ENCODE measurements at places on chromosomes 12 and 14.

GRCh38 chr12:91219511-91219910, 36.9 kb upstream of the DCN start:
- no peak for DNase-seq

DNA sequence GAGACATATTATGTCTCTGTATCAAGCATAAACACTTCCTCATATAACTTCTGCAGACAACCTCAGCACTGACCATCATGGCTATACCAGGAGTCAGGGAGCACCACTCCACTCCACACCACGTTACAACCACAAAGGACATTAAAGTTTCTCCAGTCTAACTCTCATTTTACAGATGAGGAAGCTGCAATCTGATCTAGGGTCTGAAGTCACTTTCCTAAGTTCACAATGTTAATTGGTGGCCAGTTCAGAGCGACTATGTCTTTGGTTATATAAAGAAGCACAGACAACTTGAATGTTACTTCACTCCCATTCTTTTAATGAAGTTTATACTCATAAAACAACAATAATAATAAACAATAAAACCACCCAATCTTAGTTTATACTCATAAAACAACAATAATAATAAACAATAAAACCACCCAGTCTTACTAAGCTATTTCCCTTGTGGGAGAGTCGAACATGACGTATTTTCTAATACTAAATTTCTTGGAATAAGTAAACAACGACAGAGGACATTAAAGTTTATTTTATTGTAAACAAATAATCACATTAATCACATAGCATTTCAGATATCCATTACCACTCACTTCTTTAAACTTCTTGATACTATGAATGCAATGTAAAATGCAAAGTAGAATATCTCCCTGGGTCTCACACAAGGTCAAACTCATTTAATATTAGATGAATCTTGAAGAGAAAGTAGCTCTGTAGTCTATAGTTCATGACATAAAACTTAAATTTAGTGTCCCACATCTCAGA, 72.4 kb upstream of the SSTR1 start:
- no peak for DNase-seq

DNA sequence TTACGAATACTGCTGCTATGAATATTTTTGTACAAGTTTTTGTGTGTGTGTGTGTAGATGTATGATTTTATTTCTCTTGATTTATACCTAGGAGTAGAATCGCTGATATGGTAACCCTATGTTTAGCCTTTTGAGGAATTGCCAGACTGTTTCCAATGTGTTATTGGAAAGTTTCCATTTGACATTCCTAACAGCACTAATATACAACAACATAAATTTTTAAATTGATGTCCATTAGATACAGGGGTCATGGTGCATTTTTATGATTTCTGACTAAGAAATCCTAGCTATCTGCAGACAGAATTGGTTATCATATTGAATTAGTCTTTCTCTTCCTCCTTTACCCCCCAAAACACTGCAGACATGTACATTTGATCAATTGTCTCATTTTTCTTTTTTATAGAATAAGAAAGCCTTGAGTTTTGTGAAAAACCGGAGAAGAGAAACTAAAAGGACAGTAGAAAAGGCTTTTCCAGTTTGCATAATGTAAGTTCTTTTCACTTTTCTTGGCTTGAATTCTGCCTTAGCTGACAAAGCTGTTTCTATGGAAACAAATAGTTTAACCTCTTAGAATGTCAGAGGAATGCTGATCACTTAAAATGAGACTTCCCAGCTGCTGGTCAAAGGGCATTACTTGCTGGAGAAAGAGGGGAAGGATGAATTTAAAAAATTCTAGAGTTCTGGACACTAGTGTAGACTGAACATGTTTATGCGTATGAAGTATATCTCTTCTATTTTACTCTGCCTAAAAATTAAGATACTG, 28.2 kb downstream of the PALS1 start:
- no peak for DNase-seq

DNA sequence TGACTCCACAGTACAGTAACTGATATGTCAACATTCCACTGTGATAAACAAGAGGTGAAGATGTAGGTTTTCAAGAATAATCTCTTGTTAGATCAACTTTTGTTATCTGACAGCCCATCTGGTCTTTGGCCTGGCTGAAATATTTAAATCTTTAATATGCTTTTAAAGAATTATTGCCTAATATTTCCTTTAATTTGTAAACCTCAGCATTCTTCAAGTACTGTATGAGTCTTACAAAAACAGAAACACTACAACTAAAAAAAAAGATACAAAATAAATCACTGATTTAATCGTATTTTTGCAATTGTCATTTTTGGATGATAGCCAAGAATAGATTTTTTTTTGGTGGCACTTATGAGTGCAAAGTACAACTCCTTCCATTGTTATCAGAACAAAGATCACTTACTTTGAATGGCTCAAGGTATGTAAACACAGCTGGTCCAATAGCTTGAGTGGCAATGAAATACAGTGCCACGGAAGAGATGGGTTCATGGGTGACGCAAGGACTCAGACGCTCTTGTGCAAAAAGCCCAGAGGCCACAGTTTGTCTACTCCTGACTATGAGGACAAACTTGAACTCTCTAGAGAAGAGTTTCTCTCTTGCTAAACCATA, 109.5 kb downstream of the PAX9 start:
- DNase-seq: no peak

- no peak for DNase-seq
These were observed 2.2 kb downstream of the ATP6V1D start for GRCh38 chr14:67357186-67357968.

- DNase-seq: no peak
These were observed 38.9 kb upstream of the DICER1 start for GRCh38 chr14:95196268-95196667.
